GF-D8 (cell line): ENCODE measurements at places on chromosomes 1 and 21.

GRCh38 chr21:46196733-46197132, 12.5 kb upstream of the SPATC1L start:
- DNase-seq = no peak

- no peak for DNase-seq
These were observed 229.4 kb downstream of the PTPRU start for GRCh38 chr1:29465755-29466154.

DNA sequence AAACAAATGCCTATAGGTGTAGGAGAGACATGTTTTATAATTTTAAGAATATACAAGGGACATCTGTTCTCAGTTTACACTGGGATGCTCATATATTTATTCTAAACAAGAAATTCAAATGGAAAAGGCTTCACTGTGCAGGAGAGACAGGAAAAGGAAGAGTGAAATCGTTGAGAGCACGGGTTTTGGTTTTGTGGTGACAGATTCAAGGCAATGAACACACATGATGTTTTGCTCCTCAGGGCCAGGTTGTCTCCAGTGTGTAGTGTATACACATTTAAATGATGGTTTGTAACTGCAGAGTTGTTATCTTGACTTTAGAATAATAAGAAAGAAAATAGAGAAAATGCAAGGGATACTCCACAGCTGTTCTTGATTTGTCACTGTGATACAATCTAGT, 73.7 kb downstream of the S1PR1 start:
- DNase-seq = no peak

GRCh38 chr21:16535102-16535422, 805.3 kb downstream of the USP25 start:
- DNase-seq = no peak

- DNase-seq = no peak
These were observed 404.4 kb downstream of the USP25 start for GRCh38 chr21:16134134-16134533.

GRCh38 chr1:53642607-53643006, 96.4 kb downstream of the GLIS1 start:
- no peak for DNase-seq

- no peak for DNase-seq
These were observed 156.3 kb downstream of the LYPLAL1 start for GRCh38 chr1:219330001-219330400.

DNA sequence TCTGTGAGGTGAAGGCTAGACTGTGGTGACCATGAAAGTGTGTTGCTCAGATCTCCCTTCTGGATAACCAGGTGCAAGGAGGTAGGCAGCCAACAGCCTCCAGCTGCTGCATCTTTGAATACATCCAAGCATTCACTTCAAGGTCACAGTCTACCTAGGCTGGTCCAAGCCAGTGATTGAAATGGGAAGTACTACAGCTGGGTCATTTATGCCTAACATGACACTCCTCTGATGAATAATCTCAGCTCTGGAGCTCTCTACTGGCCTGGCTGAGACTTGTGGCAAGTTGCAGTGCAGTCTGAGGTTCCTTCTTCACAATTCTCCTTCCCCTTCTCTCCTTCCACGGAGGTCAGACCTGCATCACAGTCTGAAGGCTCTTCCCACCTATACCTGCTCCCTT, 35.0 kb upstream of the ARHGAP29 start:
- DNase-seq = no peak

DNA sequence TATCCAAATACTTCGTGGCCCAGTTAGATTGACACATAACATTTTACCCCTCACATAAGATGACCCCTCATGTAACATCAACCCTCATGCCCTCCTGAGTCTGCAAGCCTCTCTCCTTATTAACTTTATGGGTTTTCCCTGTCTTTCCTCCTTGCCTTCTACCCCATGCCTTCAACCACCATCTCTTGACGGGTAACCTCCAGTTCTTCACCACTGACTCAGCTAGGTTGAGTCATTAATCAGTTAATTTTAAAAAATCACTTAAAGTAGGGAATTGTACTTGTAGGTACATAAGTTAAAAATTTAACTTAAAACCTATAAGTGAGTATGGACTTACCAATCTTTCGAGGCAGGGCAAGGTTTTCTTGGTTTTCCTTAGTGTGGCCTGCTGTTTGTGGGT, 330.7 kb downstream of the CAMTA1 start:
- DNase-seq = no peak

DNA sequence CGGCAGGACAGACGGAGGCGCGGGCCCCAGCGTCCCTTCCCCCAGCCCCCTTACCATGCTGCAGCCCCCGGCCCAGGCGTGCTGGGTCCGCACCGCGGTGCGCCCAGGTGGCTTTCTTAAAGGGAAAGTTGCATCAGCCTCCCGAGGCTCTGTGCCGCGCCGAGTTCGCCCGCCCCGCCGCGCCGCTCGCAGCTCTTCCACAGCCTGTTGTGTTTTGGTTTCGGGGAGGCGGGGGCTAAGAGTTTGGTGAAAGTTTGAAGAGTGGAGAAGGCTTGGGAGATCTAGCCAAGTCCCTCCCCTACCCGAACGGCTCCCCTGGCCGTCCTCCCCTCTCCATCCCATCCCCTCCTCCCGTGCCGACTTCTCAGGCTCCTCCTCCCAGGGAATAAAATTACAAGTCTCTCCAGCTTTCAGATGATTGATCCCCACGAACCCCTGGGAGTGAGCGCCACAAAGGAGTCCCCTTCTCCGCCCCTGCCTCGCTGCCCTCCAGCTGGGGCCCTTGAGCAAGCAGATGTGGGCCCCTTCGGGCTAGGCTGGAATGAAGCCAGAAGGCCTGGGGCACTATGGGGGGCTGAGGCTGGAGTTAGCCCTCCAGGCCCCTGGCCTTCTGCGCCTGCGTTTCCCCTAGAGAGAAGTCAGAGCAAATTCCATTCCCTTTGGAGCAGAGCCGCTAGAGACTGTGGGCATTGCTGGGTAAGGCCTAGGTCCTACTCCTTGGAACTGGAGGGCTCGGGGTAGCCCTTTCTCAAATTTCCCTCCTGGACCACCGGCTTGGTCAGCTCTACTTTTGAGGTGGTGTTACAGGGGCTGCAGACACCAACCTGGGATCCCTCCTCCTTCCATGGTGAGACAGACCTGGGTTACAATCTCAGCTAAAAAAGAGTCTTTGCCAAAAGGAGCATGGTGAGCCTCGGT, at the start of gene SLC6A9:
TSS of gene SLC6A9 (minus strand) at position 211 of the 918 bp plus-strand sequence. CDS start 7,185 bp downstream, outside the sequence.
- no peak for DNase-seq

DNA sequence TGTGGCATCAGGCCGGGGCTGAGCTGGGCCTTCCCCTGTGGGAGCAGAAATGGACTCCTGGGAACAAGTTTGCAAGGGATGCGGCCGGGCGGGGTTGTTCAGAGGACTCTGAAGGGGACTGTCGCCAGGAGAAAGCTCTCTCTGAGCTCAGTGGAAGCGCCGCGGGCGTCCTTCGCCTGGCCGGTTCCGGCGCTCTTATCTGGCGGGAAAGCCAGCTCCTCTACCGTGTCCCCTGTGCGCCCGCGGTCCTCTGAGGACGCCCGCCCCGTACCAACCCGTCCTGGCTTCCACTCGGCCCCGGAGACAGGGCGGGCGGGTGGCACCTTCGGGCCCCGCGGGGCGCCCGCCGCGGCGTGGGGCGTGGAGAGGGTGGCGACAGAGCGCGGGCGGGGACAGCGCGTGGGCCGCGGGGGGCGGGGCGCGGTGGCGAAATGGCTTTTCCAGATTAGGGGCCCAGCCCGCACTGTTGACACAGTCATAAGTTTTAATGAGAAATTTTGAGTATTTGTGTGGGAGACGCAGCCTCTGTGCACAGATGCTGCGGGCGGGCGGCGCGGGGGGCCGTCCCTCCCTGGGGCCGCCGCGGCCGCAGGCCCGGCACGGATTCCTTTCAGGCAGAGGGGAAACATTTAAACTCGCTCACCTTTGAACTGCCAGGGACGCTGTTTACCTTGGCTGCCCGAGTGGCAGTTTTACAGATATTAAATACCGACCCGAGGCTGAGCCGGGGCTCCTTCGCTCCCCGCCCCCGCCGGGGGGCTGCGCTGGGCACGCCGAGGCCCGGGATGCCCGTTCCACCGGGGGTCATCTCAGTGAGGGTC, 70.2 kb downstream of the FOXD2 start:
- no peak for DNase-seq
